ENCODE measurements at places on chromosomes 5 and 9.

- DNase-seq, result no peak
Observed at GRCh38 chr5:2505217-2505616, 246.3 kb downstream of the IRX2 start.

DNA sequence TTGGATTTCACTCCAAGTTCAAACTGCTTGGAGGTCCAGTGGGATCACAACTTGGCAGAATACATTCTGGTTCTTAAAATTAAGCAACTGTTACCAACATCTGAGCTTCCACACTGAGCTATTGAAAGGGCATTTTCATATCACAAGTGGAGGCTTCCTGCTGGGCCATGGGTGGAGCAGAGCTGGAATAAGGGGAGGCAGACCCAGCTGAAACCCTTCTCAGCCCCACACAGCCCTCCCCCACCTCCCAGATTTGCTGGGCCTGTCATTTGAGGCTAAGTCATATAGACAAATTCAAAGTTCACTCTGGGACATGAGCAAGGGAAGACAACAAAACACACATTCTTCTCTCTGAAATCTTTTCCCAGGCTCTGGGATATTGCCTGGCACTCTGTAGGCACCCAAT, 79.9 kb downstream of the ACTL7B start:
- no peak for DNase-seq

DNA sequence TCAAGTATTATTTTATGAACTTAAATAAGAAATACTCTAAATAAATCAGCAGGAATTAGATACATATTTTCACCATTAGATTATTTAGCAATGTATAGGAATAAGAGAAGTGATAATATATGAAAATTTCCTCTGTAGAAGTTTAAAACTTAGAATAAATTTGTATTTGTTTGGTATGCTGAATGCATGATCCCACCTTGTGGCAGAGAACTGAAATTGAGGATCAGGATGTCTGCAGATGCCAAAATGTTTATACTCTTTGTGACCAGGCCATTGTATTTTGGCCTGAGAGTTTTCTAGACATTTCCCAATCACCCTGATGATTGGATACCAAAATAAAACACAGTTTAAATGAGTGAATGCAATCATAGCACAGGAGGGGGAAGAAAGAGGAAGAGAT, 6.3 kb downstream of the TYRP1 start:
- DNase-seq, result no peak

DNA sequence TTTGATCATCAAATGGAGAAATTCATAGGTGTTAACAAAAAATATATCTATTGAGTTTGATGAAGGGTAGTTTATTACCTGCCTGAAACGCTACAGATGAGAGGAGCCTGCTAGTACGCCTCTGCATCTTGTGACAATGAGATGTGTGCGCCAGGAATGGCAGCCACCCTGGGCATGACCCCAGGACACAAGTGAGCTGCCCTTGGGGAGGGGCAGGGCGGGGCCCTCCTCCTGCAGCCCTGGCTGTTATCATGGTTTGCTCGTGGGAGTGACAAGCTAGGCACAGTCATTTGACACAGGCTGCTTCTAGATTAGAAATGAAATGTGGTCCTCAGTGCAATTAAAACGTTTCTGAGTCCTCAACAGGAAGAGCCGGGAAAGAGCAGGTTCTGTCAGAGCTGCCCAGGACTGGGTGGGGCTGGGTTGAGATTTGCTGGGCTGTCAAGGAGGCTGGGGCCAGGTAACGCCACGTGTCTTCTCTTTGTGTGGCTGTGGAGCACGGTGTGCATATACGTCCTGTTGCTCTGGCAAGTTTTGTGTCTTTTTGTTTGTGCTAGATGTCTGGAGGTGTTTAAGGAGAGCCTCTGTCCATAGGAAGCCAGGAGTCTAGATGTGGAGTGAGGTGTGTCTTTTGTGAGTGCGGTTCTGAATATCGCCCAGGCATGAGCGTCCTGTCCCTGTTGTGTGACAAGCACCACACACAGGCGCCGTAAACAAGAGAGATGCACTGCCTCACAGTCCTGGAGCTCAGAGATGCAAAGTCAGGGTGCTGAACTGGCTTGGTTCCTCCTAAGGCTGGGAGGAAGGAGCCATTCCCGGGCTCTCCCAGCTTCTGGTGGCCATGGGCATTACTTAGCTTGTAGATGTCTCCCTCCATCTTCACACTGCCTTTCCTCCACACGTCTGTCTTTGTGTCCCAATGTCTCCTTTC, 129.0 kb upstream of the IRX4 start:
- no peak for DNase-seq

GRCh38 chr5:158124606-158125316, 265.8 kb upstream of the CLINT1 start:
- DNase-seq, result no peak

DNA sequence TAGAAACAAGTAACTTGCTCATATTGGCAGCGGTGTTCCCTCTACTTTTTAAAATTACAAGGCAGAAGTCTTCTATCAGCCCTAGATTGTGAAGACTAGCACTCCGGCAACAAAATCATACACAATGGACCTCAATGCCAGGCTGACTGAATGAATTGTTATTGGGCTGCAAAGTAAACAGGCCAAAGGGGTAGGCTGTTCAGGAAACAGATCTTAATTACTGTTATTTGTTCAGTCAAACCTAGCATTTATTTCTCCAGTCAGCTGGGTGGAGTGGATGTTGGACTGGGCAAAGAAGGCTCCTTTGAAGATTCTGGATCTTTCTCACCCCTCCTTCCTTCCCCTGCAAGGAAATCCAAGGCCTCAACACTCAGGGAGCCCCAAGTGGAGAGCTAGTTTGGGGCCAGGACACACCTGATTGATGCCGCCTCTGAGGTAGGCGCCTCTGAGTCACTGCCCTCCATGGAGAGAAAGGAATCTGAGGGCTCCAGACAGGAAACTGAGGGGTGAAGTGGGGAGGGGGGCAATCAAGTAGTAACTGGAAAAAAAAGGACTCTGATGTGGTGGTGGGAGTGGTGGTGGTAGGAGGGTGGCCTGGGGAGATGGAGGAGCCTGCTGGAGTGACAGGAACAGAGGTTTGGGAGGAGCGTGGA, 35.5 kb downstream of the SERINC5 start:
- no peak for DNase-seq

GRCh38 chr5:118637947-118638670, 350.2 kb downstream of the DTWD2 start:
- DNase-seq, result no peak
